ENCODE measurements at places on chromosomes 1 and 21.

DNA sequence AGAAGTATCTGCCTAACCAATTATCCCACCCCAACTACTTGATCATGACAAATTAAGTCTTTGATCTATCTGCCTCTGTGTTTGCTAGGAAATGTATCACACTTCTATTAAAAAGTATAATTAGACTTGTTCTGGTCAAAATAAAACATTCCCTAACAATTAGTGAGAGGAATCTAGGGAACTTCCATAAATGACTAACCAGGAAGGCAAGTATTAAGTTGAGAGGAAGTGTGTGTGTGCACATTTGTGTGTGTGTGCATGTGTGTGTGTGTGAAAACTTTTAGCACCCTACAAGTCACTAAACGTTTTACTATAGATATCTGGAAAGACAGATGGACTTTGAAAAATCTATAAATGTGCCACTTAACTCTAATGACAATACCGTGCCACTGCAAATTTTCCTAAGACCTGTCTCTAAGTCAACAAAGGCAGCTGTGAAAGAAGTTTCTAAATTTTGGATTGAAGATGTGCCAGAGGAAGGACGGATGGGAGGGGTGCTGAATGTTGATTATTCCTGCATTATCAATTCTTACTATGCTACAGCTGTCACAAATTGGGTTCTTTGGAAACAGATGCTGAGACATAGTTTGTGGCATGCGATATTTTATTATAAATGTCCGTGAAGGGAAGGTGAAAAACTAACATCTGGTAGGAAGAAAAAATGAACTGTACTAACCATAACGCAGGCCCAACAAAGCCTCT, 567.1 kb downstream of the PTPRC start:
- DNase-seq, result no peak

GRCh38 chr1:12170263-12170671, 3.5 kb downstream of the TNFRSF1B start:
- DNase-seq, result no peak

- DNase-seq, result no peak
Measured at GRCh38 chr1:8649027-8649426, 168.4 kb downstream of the RERE start.

DNA sequence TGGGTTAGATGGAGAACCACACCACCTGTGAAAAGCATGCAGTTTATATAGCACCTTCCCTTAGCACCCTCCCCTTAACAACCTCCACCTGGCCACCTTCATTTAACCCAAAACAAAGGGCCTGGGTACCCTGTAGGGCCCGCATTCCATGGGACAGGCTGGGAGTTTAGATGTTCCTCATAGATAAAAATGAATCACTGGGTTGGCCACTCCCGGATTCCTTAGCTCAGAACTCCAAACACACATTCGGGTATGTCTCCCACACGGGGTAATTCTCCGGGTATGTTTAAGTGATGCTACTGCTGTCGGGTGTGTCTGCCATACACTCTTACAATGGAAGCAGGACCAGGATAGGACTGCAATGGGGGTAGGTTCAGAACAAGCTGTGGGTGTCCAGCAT, 43.9 kb upstream of the FOXO6 start:
- no peak for DNase-seq

DNA sequence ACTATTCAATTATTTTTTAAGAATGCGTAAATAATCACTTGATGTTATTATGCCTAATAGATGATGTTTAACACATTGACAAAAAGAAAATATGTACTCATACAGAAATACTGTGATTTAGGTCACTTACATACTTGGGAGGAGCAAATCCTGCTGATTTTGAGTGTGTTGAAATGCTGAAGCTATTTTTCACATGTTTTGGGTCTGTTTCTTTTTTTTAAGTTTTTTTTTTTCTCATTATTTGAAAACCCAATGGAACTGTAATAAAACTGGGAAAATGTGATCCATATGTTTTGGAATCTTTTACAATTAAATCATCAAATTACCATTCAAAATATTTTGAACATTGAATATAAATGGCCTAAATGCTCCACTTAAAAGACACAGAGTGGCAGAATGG, 366.2 kb upstream of the ADAMTS5 start:
- DNase-seq, result no peak

DNA sequence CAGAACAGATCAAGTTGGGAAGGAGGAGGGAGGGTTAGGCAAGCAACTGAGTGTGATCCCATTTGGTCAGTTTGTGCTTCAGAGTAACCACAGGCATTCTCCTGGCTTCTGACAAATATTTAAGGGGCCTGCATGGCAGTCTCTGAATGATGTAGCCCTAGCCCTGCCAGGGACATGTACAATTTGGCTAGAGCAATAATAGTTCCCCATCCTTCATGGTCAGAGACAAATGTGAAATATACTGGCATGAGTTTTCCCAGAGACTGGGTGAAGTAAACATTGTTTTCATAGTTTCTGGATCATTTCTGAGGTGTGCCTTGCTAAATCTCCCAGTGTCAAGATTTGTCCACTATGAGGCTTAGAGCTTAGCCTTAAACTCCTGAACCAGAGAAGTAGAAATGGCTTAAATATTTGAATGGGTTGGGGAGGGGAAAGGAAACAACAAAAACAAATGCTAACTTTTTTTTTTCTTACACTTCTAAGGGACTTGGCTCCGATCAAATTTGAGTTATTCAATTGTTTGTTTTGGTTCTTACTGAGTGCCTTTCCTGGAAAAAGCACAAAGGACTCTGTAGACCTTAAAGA, 42.0 kb upstream of the UBE2U start:
- DNase-seq, result no peak

DNA sequence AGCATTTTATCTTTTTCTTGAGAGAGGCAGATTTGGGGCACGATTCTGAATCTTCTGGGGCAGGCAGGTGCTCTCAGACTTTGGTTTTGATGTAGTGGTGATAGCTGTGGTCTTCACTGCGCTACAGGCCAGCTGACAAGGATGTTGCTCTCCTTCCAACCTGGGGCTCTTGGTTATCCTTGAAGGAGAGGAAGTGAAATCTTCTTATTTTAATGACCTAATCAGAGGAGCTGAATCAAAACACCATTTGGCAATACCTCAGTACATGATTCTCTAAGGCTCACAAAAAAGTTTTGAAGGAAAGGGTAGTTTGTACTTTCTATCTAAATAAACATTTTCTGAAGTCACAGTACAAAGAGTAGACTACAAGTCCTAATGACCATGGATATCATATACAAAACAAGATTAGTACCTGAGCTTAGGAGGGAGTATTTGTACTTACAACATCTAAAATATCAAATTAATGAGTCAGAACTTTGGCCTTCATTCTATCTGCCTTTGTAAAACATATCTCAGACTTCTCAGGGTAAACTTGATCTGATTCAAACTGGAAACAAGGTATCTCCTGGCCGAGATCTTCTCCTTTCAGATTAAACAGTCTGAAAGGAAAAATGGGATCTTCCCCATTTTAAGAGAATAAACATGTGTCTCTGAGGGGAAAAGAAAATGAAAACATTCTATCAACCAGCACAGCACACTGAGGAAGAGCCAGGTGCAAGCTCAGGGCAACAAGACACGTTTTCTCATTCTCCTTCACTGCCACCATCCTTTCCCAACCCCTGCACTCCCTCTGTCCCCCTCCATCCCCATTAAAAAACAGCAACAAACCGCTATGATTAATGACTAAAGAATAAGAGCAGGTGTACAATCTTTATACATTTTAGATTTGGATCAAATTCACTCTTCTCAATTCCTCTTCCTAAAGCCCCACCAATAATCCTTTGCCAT, 69.2 kb downstream of the SH3GLB1 start:
- no peak for DNase-seq
